ENCODE measurements at places on chromosomes 6 and 20.

- no peak for DNase-seq
Observed at GRCh38 chr6:117265410-117266256, at the start of gene VGLL2. VGLL2 (plus strand) TSS chr6:117265558; CDS start chr6:117265764, 206 bp downstream.

DNA sequence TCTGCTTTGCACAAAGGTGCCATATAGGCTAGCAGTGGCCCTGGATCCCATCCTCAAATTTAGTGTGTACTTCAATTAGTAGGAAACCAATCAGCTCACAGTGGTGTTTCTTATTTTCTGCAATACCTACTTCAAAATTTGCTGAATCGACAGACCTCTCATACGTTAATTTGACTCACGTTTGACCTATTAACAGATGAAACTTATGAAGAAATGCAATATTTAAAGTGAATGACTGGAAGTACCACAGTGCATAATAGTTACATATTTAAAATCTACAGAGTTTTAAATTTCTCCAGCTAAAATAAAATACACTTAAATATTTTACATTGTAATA lies 47.6 kb upstream of the MCM9 start:
- no peak for DNase-seq

DNA sequence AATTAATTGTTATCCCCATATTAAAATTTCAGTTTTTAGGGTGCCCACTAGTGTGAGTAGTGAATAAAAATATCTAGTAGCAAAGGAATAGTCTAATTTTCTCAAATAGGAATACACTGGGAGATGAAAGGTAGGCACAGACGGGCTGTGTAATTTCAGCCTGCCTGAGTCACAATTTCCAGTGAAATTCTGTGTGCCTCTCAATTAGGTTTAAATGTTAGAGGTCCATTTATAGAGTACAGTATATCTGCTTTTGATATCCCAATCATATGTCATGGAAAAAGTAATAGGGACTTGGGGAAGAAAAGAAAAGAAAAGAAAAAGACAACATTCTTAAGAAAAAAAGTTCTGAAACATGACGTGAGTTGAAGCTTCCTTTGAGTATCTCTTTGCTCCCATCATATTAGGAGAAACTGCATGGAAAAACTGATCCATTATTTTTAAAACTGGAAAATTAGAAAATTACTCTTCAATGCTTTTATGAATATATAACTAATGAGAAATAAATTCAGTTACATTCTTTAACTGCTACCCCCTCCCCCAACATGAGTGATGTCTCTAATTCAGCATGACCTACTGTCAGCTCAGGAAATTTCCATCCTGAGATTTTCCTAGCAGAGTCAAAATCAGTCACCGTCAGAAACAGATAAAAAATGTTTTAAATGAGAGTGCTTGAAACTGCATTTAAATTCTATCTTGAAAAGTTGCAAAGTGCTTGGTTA lies 473.8 kb upstream of the HSF2 start:
- no peak for DNase-seq

DNA sequence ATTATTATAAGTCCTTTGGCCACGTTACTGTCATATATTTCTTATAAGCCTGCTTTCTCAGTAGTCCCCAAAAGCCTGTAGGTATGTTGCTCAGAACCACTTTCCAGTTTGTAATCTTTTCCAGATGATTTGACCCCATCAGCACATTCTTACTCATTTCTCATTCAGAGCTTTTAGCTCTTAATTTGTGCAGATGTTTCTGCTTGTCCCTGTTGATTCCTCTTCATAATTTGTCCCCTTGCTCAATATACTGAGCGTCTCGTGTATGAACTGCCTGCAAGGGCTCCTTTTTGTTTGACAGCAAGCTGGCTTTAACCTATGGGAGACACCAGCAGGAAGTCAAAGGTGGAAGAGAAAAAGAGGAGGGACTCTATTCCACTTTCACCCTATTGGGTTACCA lies 733.8 kb upstream of the GJE1 start:
- DNase-seq, result no peak

GRCh38 chr6:96816301-96816817 lies 20.9 kb downstream of the GPR63 start:
- no peak for DNase-seq

DNA sequence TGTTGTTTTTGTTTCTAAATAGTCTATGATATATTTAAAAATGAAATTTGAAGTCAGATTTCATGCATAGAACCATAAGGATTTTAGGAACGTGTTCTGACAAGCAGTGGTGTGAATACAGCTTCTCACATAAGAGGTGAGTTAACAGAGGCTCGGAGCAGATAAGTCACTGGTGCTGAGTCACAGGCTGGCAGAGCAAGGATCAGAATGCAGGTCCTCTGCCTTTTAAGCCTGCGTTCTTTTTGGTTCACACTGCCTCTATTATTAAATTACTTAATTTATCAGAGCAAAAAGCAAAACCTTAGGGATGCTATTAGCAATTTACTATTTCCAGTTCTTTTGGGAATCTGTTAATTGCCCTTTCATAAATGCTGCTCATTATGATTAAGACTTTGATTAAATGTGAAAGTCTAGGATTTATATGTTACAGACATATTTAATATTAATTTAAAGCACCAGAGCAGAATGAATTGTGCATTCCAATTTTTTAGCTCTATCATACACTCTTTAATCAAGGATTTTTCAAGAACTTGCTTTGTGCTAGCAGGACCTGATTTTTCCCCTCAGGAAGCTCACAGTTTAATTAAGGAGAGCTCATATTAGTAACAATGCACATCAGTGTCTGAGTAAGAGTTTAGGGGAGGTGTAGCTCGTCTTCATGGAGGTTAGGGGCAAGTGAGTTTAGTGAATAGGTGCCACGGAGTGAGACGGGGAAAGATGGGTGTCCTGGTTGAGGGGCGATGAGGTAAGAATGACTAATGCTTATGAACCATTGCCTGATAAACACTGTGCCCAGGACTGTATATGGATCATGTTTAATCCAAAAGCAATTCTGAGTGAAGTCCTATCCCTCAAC lies 212.7 kb upstream of the AGPAT4 start:
- no peak for DNase-seq

DNA sequence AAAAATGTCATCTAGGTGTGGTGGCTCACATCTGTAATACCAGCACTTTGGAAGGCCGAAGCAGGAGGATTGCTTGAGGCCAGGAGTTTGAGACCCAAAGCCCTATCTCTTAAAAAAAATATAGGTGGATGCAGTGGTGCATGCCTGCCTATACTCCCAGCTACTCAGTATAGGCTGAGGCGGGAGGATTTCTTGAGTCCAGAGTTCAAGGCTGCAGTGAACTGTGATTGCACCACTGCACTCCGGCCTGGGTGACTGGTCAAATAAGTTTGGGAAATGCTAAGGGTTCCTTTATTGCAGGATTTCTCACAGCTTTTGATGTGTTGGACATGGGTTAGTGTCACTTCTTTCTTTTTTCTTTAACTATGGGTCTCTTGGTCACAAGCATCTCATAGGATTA lies 261.3 kb downstream of the PLCB1 start:
- no peak for DNase-seq

DNA sequence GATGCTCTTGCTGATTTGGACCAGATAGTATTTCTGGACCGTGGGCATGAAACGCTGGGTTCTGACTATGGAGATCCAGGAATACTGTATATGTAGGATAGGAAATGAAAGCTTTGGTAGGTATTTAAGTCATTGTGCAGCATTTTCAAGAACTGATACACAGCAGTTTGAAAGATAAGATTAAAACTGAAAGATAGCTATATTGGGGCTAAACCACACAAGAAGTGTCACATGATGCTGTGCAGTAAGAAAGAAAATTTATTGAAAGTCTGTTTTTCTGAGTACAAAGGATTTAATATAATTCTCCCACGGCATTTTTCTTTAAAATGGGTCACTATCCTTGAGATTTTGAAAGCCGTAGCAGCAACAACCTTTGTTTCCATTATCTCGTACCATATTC lies 305 bp downstream of the IL17A start:
- DNase-seq, result no peak

DNA sequence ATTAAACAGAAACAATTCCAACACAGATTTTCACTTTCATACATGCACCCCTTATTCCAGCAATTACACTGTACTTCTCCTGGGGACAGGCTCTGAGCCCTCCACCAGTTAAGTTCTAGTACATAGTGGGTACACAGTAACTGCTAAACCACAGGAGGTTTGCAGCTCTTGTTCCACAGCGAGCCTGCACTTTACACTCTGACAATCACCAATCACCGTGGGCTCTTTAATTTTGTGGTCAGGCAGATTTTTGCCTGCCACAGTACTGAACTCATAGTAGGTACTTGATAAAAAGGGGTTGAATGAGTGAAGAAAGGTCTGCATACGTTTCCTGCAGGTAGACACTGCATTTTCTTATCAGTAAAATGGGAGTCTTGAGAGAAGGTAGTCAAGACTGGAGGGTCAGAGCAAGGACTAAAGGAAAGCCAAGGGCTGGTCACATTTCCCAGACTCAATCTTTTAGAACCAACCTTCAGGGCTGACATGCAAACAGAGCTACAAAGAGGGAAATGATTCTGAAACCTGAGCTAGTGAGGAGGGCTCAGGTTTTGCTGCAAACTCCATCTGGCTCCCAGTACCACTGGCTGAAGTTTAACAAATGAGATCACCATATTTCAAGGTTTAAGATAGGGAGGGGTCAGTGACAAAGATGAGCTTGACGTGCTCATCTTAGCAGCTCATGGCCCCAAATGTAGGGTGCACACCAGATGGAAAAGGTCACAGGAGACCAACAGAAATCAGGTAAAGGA lies 404.6 kb downstream of the BTBD9 start:
- DNase-seq, result no peak

DNA sequence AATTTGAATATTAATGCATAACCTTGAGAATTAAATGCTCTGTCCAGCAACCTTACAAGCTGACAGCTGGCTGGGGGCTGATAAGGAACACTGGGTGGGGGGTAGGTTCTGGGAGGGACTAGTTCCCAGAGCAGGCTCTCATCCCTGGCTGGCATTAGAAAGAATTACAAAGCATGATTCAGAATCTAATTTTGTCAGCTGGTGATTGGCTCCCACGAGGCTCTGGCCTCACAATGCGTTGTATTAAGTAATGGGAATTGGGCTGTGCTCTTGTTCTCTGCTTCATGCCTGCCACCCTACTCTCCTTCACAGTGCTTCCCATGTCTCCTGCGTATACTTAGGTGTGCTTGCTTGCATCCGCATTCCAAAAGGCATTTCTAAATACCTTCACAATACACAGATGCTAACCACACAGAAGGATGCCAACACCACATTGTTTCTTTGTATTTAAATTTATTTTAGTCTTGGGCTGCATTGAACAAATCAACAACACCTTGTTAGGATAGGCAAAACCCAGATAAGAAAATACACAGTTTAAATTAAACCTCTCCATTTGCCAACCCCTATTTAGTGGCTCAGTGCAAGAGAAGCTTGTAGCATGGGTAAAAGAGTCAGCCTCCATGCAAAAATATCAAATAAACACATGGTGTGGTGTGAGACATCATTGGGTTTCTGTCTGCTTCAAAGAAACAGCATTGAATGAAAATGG lies 434.5 kb upstream of the JAG1 start:
- DNase-seq, result no peak

GRCh38 chr6:156662025-156662445 lies 115.1 kb upstream of the ARID1B start:
- DNase-seq, result no peak

DNA sequence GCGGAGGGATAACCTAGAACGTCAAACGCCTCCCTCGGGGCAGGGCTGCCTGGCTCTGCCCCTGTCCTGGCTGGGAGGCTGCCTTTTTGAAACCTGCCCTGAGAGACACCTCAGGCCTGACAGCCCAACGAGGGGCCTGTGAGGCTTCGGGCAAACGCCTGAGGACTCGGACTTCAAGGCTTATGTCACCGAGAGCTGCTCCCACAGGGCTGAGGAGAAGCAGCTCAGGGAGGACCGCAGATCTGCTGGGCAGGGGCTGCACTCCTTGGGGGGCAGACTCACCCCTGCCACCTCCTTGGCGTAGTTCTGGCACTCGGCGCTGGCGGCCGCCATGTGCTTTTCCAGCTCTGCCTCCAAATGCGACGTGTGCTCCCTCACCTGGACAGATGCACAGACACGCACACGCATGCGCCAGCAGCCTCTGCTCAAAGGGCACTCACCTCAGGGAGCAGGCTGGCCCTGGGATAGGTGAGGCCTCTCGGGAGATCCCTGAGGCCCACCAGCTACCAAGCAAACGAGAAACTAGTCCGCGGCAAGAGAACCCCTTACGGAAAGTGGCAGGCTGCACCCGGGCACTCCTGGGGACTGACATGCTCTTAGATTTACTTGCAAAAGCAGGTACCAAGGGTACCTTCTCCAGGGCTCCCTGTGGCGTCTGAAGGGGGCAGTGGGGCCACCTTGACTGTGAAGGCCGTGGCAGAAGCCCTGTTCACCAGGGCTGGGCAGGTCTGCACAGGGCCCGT lies 49.6 kb downstream of the DSTN start:
- DNase-seq, result peak; percentile 13

DNA sequence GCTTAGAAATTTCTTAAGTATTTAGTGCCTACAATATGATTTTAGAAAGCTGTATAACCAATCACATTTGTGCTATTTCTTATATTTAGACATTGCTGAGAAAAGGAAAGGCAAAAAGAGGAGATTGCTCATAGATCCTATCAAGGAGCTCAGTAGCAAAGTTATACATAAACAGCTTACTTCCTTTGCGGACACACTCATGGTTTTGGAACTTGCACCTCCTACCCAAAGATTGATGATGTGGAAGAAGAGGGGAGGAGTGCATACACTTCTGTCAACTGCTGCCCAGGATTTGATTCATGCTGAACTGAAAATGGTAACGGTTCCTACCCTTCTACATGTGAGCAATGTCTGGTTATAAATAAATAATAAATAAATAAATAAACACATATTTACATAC lies 16.7 kb downstream of the RAD21L1 start:
- DNase-seq, result no peak

- DNase-seq, result no peak
Observed at GRCh38 chr6:133985970-133986369, 32.9 kb downstream of the TBPL1 start.

DNA sequence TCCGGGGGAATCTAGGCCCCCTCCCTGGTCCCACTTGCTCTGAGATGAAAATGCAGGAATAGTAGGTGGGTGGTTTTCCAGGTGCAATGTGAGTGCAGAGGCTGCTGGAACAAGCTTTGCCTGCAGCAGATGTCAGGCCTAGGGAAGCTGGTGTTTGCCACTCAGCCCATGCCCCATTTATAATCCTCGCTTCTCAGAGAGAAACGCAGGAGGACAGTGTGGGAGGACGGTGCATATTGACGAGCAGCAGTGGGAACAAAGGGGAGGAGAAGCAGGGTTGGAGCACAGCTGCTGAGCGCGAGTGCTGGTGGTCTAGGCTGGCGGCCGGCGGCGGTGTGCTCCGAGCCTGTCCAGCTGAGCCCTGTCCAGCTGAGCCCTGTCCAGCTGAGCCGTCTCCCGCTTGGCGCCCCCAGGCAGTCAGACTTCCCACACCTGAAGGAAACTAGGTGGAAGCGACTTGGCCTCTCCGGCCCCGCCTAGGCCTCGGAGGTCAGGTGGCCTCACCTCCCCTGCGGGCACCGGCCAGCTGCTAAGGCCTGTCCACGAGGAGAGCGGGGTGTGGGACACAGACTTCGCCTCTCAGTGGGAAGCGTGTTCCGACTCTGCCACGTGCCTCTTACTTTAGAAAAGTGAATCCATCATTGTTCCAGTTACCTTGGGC lies 49.7 kb upstream of the FRMD1 start:
- no peak for DNase-seq
